Osteoblast (primary cell): ENCODE measurements at places on chromosomes 4 and X.

- DNase-seq = no peak
Measured at GRCh38 chrX:20060961-20061748, 55.6 kb downstream of the MAP7D2 start.

DNA sequence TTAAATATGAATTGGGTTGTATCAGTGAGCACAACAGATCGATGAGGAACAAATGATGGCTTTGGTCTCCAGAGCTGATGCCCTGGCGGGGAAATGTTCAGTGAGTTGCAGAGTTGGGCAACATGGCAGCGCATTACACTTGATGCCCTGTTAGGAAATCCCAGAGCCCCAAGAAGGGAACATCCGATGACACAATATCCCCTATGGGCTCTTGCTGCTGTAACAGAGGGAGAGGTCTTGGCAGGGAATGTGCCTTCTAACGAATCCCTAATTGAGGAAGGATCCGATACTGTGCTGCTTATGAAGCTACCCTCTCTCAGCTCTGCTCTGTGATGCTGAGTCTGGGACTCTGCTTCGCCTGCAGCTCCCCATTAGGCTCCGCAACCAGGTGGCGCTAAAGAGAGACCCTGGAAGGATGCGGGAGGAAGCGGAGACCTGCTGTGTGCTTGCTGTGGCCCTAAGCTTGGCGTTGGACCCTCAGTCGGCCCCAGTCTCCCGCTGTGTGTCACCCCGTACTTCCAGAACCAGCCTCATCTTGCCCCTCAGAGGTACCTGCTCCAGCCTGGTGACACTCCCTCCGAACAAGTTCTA, 38.9 kb downstream of the PDHA1 start:
- DNase-seq = peak; percentile 77

- DNase-seq = no peak
Measured at GRCh38 chr4:19736968-19737756, 514.5 kb upstream of the SLIT2 start.

DNA sequence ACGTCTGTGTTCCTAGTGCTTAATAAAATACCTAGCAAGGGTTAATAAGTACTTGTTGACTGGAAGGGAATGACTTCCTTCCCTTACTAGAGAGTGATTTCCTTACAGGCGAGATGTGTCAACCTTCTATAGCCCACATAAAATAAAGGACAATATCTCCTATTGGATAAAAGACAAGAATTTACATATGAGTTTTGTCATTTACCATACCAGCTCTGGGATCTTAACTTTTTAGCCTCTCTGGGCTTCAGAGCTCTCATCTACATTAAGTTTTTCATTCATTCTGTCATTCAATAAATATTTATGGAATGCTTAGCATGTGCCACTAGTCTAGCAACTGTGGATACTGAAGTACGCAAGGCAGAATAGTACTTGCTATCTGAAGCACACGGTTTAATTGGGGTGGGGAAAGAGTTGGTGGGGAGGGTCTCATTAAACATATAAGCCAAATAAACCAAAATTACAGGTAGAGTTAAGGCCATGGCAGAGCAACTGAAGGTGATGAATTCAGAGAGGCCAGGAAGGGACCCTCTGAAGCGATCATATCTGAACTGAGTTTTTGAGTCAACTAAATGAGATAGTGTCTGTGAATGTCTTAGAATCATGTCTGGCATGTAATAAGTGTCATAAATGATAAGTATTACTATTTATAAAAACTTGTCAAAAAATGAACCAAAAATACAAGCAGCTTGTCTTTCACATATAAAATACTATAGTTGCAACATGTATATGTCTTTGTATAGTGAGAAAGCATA, 91.6 kb upstream of the BMP2K start:
- peak; percentile 75 for DNase-seq

GRCh38 chrX:10722851-10723250, 102.5 kb upstream of the MID1 start:
- peak; percentile 80 for DNase-seq

DNA sequence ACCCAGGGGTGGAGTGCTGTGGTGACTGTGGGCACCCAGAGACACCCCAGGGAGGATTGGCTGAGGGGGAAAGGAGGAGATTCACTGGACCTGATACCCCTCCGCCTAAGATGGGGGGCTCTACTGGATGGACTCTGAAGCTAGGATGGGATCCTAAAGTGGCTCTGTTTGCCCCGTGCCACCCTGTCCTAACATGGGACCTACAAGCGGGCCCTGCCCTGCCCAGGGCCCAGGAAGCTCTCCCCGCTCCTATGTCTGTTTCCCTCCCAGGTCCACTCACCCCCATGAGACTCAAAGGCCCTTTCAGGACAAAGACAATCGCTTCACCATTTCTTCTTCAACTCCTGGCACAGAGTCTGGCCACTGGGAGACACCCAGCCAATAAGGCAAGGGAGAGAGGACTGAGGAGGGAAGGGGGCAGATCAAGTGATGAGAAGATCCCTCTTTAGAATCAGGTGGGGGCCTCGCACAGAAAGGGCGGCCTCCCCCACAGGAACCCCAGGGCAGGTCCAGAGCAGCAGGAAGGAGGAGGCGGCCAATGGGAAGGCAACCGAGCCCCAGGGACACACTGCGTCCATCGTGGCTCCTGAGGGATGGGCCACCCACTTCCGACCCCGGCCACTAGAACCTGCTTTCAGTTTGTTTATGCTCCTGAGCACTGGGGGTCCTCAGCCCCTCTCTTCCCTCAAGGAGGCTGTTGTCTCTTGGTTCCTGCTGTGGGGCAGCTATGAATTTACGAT, 155.4 kb downstream of the AFAP1 start:
- peak; percentile 60 for DNase-seq

GRCh38 chr4:104870495-104871233, 276.0 kb upstream of the TET2 start:
- DNase-seq = no peak

DNA sequence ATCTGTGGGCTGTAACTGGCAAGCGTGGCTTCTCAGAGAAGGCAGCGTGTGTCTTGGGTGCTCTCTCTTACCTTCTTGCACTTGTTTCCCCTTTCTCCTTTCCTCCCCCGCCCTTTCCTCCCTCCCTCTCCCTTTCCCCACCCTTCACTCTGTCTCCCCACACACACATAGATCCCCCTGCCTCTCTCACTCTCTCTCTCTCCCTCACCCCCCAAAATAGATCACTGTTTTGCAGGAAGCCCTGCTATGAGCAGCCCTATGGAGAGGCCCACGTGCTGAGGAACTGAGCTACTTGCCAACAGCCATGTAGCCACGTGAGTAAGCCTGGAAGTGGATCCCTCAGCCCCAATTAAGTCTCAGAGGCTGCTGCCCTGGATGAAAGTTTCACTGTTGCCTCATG, 4.3 kb upstream of the PNMA6E start:
- peak; percentile 57 for DNase-seq

DNA sequence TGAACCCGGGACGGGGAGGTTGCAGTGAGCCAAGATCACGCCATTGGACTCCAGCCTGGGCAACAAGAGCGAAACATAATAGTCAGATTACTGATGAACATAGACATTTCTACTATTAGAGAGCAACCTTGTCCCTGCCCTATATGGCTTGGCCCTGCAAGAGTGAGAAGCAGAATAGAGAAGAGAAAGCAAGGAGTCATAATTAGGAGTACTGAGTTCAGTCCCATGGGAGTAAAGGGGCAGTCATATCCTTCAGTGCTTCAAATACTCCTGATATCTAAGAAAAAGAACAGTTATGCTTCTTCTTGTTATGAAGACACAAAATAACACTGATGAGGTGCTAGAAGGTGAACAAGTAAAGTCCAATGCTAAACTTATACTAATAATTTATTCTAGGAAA, 33.8 kb downstream of the CLDN2 start:
- DNase-seq = peak; percentile 13

- DNase-seq = peak; percentile 34
Measured at GRCh38 chrX:104137496-104137895, 19.3 kb downstream of the SLC25A53 start.

DNA sequence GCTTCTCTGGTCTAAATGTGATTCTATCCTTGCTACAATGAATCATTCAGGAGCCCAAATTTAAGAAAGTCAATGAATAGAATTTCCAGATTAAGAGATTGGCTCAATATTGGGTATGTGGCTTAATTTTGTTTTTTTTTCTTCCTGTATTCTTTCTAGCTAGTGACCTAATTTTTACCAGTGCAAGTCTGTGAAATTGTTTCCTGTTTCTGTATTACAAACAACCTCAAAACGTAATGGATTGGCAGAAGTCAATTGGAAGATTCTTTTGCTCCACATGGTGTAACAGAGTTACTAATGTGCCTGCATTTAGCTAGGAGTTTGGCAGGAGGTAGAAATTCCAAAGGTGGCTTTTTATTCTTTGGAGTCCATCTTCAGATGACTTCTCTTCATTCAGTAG, 17.6 kb downstream of the DYNLT3 start:
- DNase-seq = no peak

- no peak for DNase-seq
Measured at GRCh38 chrX:118740276-118740889, 13.0 kb downstream of the IL13RA1 start.

DNA sequence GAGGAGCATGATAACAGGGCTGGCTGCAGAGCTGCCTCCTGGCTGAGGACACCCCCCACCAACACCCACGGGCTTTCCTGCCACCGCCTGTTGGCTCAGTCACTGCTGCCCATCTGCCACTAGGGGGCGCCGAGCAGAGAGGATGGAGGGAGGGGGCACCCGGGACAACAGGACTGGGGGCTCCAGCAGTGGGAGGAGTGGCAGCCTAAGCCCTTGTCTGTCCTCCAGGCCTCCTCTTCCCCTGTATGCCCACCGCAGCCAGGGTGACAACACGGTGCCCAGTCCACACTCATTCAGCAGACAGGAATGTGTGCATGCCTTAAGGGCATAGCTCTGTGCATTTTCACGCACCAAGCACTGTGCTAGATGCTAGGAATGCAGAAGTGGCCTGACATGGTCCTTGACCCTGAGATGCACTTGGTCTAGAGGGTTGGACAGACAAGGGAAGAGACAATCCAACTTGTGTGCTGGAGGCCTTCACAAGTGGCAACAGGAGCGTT, 149.9 kb downstream of the AMMECR1 start:
- DNase-seq = no peak

GRCh38 chrX:47687263-47687662, 28.3 kb upstream of the UXT start:
- no peak for DNase-seq

- DNase-seq = peak; percentile 74
Measured at GRCh38 chr4:41178372-41179370, 35.7 kb downstream of the APBB2 start.

DNA sequence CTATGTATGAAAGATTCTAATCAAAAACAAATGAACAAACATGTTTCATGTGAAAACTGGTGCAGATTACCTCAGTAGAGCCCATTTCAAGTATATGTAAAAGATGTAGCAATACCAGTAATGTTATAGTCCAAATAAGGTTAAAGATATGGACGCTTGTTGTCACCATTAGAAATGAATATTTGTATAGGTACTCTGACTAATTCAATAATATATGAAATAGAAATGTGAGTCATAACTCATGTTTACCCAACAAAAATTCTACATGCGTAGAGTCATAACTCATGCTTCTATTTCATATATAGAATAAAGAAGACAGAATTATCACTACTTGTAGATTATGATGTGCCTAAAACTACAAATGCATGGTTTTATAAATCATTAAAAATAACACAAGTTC, 739.1 kb upstream of the DIAPH2 start:
- no peak for DNase-seq

GRCh38 chrX:106932492-106932923, 12.3 kb downstream of the CLDN2 start:
- peak; percentile 68 for DNase-seq

GRCh38 chr4:7747062-7747385, 192.6 kb downstream of the AFAP1 start:
- no peak for DNase-seq

GRCh38 chr4:158068068-158068467, 104.8 kb downstream of the GASK1B start:
- DNase-seq = no peak

- DNase-seq = peak; percentile 5
Measured at GRCh38 chr4:7023486-7023885, 19.7 kb upstream of the TADA2B start.

DNA sequence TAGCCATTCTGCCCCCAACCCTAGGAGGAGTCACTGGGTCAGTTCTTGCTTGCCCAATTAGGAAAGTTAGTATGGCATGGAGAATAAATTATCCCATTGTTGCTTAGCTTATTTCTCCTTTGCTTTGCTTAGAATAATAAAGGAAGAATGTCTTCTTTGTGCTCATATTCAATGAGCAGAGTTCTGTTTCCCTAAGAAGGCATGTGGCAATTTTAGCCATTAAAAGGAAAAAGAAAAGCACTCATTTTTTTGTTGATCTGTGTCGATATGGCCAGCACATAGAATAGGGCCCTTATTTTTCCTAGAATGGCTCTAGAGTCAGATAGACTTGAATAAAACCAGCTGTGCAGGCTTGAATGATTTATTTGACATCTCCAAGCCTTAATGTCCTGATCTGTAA, 166.4 kb upstream of the PPARGC1A start:
- no peak for DNase-seq

DNA sequence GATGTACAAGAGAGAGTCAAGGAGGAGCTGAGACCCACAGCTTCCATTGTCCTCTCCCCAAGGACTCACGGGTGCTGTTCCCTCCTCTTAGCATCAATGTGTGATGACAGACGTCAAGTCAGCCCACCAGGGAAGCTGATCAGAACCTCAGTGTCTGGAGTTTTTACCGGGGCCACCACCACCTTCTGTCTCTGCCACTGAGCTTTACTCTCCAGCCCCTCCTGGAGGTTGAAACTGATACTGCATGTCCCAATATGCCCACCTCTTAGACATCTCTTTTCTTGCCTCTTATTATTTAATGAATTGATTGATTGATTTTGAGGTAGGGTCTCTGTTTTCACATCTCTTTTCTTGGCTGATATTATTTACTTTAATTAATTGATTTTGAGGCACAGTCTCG, 10.3 kb upstream of the AKAP17A start:
- DNase-seq = peak; percentile 88

GRCh38 chrX:139892512-139892911, 40.3 kb downstream of the ATP11C start:
- DNase-seq = no peak

- no peak for DNase-seq
Measured at GRCh38 chr4:99746443-99746842, 70.2 kb upstream of the DAPP1 start.

DNA sequence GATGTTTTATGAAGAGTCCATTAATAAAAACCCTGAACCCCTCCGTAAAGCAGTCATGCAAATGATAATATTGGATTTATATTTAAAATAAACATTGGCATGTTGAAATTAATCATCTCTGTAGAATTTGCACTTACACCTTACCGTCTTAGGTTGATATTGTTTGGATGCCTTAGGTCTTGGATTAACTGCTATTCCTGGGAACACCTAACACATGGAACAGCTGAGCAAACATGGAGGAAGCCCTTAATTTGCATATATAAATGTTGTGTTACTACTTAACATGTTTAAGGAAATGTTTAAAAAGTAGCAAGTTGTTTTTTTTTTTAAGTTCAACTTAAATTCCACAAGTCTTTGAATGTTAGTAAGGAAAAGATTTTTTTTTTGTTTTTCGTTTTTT, 62.5 kb downstream of the NSD2 start:
- DNase-seq = no peak

DNA sequence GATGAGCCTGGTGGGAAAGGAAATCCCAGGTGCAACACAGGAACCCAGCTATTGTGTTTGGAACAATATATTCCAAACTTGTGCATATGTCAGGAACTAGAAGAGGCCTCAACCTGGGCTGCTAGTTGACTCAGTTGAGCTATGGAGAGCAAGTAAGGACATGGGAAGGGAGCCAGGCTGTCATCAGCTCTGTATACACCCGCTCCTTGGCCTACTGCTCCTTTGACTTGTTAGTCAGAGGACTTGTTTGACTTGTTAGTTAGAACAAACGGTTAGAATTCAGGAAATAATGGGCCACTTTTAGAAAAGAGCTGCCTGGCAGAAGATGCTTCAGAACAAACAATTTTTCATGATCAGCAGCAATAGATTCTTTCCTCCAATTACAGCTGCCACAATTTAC, 76.4 kb downstream of the CBLL2 start:
- no peak for DNase-seq
